Stimulated activated CD4-positive, alpha-beta T cell treated with anti-CD3 and anti-CD28 coated beads, Interleukin-12 subunit alpha, Interleukin-12 subunit beta, amount 100 ng/mL, for 4 hours (primary cell): ENCODE measurements at places on chromosomes 6 and 20.

GRCh38 chr6:63321821-63322220 is 2.0 kb upstream of the LGSN start:
- DNase-seq = no peak

- no peak for DNase-seq
Observed at GRCh38 chr6:148854096-148854495, 107.3 kb downstream of the UST start.

DNA sequence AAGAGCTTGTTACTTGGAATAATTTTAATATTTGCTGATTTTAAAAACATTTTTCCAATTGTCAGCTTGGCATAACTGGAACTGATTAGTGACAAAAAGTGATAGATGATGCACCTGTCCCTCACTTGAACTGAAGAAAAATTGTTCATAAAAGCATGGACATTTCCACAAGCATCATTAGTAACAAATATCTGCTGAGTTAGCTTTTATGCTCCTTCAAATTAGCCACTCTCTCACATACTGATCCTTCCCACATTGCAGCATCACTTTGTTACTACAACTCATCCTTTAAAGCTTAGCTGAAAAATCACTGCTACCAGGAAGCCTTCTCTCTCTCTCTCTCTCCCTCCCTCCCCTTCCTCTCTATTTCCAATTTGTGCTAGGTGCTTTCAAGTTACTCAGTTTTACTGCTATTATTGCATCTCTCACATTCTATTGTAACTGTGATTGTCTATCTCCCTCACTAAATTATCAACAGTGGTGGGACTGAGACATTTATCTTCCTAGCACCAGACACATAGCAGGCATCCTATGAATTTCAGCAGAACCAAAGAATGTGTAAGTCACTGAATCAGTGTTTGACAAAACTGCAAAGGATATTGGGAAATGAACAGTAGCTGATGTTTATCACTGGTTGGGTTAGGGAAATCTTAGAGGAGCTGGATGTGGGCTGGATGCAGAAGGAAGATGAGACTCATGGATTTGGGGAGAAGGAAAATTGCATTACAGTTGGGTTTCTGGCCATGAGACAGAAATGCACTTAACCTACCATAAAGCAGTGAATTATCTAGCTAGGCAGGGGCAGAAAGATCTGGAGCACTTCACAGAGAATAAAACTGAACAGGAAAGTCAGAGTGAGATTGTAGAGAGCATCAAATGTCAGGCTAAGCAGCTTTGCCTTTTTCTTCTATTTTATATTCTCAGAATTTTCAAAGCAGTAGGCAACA is 128.4 kb upstream of the PLN start:
- DNase-seq = no peak

GRCh38 chr20:62561182-62561581 is 81.1 kb upstream of the SLCO4A1 start:
- no peak for DNase-seq

DNA sequence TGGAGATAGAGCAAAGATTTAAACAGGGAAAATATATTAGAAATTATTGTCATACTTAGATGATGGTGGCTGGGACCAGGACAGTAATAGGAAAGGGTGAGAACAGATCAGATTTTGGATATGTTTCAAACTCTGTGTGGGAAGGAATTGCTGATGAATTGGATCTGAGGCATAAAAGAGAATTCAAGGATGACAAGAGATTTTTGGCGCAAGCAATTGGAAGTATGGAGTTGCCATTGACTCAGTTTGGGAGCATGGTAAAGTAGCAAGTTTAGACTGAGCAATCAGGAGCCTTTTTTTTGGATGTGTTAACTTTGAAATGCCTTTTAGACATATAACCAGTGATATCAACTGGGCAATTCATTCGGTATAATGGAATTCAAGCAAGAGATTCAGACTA is 14.4 kb downstream of the TAB2 start:
- DNase-seq = no peak

DNA sequence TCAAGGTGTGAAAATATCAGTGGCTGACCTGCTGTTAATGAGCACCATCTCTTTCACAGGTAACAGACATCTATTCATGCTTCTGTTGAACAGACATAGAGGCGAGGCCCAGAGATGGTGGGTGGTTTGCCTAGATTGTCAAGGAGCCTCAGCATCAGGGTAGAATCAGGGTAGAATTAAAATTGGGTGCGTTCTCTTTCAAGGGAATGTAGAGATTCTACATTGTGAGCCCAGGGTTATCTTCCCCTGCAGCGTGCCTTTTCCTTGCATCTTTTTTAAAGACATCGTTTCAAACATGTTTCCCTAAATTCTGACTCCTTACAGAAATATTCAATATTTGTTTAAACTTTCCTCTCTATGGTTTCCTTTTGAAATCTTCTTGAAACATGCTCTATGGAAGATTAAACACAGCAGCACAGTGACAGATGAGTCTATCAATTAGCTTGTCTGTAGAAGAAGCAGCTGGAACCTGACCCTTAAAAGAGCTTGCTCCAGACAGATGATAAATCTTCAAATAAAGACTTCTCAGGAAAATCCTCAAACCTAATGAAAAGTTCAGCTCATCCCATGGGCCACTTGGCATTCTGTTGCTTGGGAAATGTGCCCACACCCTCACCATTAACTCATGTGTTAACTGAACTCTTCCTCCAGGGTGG is 119.8 kb downstream of the IPCEF1 start:
- DNase-seq = no peak

GRCh38 chr20:57170343-57170742 is 96.1 kb downstream of the BMP7 start:
- DNase-seq = no peak

DNA sequence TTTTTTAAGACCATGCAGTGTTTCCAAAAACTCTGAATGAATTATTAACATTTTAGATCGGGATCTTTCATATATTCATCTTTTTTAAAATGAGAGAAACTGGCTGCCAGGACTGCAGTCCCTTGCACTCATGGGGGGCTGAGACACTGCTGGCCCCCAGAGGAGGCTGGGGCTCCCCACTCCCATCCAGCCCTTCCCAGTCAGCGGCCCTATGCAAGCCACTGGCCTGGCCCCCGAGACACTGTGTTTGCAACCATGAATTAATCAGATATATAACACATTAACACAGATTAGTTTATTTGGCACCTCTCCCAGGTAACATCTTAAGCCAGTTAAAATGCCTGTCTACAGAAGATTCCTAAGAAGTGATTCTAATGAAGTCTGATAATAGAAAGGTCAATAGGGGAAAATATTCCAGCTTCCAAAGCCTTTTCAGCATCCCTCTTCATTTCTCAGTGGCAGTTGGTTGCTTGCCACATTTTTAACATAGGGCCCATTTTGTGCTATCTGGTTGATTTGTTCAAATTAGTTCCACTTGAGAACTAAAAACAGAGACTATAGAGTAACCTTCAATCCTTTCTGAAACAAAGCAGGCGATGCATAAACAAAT is 184.4 kb upstream of the FBXL4 start:
- no peak for DNase-seq

DNA sequence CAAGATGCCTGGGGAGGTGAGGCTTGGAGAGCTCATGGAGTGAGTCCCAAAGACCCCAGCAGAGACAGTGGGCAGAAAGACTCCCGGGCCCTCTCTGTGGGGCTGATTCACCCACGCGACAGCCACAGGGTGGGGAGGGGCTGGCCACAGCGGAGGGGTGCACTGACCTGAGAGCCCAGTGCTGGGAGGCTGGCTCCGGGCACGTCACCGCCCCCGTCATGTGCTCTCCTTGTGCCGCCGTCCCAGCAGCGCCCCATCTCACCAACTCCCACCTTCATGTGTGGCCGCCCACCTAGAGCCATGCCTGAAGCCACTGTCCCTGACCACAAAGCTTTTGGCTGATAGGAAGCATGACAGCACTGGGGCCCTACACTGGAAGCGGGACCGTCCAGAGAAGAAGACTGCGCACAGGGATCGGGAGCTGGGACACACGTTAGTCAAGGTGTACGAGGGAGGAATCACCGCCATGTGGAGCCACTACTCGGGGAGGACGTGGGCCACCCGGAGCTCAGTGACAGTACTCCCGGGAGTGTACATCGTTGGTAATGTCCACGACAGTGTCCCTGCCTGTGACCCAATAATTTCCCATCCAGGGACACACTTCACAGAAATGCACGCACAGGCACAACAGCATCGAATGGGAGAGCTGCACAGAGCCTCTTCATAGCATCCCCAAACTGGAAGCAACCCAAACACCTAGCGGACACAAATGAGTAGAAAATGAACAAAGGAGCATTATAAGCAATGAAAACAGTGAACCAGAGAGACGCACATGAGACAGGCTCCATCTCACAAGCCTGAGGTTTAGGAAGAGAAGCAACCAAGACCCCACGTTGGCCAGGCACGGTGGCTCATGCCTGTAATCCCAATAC is 28.4 kb upstream of the FOXC1 start:
- no peak for DNase-seq

DNA sequence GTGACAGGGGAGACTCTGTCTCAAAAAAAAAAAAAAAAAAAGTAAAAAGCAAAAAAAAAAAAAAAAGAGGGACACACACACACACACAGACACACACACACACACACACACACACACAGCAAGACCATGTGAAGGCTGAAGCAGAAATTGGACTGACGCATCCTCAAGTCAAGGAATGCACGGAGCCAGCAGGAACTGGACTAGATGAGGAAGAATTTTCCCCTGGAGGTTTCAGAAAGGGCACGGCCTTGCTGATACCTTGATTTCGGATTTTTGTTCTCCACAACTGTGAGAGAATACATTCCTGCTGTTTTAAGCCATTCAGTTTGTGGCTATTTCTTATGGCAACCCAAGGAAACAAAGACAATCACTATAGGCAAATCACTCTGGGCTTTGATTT is 176.9 kb upstream of the SALL4 start:
- DNase-seq = no peak

- DNase-seq = no peak
Observed at GRCh38 chr20:1363522-1363921, 29.3 kb downstream of the FKBP1A start.

DNA sequence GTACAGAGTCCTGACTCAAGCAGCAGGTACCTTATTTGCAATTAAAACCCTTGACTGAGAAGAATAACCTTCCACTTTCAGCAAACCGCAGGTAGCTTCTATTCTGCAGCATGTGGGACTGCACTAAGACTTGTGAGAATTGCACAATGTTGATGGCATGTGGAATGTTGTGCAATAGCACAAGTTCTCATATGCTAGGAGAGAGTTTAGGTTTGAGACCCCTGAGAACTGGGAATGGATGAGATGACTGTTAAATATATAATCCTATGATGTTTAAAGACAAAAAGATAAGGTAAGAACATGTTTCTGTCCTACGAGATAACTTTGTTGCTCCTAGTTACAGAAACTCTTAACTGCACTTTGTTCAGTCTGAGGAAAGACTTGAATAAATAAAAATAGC is 194.6 kb downstream of the OTOR start:
- no peak for DNase-seq

GRCh38 chr6:119129968-119130484 is 51.6 kb upstream of the FAM184A start:
- DNase-seq = no peak

GRCh38 chr6:49826743-49827406 is 39.5 kb downstream of the CRISP1 start:
- no peak for DNase-seq

GRCh38 chr6:167547751-167548150 is 222.9 kb downstream of the TTLL2 start:
- no peak for DNase-seq

DNA sequence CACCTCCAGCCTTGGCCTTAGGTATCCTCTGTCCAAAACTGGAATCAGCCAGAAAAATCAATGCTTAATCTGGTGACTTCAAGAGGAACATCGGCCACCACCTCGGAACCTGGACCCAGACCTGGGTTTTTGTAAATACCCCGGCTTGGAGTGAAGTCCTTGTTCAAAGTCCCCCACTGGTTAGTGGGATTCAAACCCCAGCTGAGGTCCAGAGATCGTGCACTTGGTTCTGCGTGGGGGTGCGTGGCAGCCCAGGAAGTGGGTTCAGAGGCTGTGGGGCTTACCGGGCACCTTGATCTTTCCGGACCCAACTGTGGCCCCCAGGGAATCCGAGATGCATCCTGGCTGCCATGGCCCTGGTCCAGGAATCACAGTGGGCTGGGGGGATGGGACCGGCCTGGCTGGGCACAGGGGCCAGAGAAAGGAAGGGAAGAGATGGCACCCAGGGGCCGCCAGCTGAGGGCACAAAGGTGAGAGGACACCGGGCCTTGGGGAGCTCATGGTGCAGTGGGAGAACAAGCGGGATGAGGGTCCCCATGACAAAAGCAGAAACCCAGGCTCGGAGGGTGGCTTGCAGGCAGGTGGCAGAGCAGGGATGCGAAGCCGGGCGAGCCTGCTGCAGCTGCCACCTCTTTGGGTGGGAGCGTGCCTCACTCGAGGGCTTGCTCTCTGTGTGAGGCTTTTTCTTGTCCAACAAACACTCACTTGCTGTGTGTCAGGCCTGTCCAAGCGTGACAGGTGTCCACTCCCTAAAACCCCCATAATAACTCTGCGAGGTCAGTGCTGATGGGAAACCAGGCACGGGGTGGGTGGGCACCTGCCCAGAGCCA is 27.7 kb downstream of the ZBP1 start:
- no peak for DNase-seq

DNA sequence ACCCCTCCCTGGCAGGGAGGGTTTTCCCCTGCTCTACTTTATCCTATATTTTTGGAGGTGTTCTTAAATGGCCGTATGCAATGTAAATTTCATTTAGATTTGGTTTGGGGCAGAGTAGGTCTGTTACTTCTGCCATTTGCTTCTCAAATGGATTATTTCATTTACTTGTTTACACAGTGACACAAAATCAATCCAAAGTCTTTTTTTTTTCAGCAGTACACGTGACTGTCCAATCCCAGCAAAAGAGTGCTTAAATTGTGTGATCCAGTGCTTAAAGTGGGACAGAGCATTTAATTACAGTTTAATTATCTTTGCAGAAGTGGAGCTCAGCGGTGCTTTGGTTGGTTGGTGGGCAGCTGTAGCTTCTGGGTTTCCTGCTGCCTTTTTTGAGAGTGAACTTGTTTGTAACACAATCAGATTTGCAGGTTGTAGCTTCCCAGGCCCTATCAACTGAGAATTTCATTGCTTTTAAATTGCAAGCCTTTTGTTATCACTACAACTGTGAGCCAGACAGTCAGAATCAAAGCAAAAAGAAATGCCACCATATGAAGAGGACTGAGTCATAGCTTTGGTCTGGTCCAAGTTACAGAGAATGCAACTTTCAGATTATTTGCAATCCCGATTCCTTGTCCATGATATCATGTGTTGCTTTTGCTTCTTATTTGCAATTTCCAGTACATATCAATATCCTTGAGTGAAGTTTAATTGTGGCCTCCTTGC is 216.9 kb downstream of the DOK5 start:
- DNase-seq = no peak

GRCh38 chr20:33835615-33836172 is 24.5 kb downstream of the CHMP4B start:
- DNase-seq = no peak

- peak; percentile 69 for DNase-seq
Observed at GRCh38 chr6:151323791-151324487, 67.4 kb downstream of the ZBTB2 start.
